Stimulated activated CD8-positive, alpha-beta memory T cell treated with anti-CD3 and anti-CD28 coated beads, Interleukin-2, amount 100 ng/mL, for 1 hour (primary cell): ENCODE measurements at places on chromosomes 4 and X.

DNA sequence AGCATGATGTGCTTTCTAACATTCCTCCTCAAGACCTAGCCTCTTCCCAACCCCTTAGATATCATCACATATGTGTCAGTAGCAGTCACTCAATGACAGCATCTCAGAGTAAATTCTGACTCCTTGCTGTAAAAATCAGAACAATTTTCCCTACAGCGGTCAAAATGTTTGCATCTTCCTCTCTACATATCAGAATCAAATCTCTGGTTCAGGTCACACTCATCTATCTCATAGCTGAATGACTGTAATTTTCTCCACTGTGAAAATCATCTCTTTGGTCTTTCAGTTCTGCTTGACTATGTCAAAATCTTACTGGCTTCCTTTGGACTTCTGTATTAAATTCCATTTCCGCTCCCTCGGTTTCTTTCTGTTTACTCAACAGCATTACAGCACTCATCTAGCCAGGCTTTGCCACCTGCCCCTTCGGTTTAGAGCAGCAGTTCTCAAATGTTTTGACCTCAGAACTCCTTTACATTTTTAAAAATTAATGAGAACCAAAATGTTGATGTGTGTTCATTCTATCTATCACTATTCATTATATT lies 57.3 kb downstream of the AGA start:
- no peak for DNase-seq

- no peak for DNase-seq
Measured at GRCh38 chrX:132017431-132018185, 5.5 kb upstream of the STK26 start.

- DNase-seq: no peak
Measured at GRCh38 chrX:10794203-10794630, 173.8 kb upstream of the MID1 start.

DNA sequence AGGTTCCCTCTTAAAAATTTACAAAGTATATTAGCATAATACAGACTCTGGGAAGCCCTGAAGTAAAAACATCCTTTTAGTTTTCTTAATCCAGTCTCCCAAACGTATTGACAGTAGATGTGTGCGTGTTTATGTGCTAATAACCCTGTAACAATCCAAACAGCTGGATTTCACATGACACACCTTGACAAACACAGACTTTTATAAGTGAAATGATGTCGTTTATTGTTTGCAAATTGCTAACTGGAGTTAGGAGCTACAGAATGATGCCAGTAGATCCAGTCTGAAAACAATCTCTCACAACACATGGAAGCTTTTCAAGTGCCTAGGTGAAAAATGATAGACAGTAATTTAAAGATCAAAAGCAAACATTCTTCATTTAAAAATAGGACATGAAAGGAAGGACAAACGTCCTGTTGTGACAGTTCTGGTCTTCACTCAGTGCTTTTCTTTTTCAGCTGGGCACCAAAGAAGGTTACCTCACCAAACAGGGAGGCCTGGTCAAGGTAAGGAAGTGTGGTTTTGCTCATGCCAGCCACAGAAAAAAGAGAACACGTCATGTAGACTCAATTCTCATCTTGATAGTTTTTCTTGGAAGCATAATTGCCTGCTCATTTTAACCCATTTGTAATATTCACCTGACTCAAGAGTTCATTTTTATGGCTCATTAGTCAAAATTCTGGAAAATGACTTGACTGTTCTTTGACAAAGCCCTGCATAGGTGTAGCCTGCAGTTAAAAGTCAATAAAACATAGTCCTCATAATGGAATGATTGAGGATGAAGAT lies 32.9 kb downstream of the LAMTOR3 start:
- DNase-seq: no peak

DNA sequence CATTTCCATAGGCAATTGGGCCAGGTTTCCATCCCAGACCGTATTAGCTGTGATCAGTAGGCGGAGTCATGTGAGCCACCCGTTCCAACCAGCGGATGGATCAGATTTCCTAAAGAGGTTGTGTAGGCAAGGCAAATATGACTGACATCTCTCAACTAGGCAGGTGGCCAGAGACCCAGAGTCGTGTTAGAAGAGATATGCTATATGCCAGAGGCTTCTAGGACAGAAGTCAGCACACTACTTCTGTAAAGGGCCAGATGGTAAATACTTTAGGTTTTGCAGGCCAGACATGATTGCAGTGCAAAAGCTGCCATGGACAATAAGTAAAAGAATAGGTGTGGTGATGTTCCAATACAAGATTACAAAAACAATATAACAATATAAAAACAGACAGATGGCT lies 788.4 kb downstream of the RPA4 start:
- no peak for DNase-seq

DNA sequence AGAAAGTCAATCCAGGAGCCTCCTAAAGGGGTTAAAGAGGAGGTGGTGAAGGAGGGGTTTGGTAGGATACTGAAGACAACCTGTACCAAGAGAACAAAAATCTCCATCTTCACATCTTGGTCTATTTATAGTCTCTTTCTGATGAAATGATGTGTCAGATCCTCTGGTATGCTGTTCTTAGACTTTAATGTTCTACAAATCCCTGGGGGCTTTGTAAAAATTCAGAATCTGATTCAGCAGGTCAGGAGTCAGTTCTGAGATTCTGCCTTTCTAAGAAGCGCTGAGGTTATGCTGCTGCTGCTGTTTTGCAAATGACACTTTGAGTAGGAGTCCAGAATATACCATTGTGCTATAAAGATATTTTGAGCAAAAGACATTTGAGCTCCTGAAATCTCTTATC lies 172.9 kb upstream of the GLRA2 start:
- no peak for DNase-seq

GRCh38 chr4:3879681-3880614 lies 113.8 kb downstream of the ADRA2C start:
- no peak for DNase-seq

GRCh38 chr4:37463033-37463856 lies 218.7 kb downstream of the NWD2 start:
- no peak for DNase-seq

- DNase-seq: no peak
Measured at GRCh38 chr4:168880811-168881595, 129.1 kb downstream of the CBR4 start.

- DNase-seq: no peak
Measured at GRCh38 chr4:81504112-81505003, 32.7 kb upstream of the RASGEF1B start.

GRCh38 chr4:139368998-139369397 lies 66.7 kb upstream of the NDUFC1 start:
- DNase-seq: no peak

DNA sequence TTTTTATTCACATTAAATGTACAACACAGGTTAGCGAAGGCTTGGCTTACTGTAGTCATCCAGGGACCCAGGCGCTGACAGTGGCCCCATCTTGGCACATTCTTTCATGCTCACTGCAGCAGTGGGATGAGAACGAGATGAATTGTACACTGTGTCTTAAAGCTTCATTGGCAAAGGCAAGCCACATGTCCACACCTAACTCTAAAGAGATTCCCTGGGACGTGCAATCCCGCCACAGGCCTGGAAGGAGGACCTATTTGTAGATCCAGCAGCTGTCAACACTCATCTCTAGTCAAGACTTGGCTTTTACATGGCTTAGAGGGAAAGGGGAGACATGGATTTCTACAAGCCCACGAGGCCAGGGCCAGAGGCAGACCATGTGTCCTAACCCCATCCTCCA lies 16.1 kb upstream of the CXCR3 start:
- DNase-seq: no peak

DNA sequence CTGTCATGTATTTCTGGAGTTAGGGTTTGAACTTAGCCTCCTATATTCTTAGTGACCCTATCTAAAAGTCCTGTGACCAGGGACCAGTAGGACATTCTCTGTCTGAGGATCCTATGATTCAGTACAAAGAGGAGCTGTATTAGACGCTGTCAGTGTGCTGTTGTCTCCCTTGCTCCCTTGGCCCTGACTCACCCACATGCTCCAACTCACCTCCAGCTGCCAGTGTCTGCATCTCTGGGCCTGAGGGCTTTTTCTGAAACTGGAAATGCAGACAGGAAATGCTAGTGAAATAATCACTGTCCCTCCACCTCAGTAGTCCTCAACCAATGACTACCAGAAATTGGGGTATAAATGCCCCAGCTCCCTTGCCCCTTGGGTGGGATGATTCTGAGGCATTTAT lies 535.3 kb upstream of the RPS6KA3 start:
- no peak for DNase-seq

GRCh38 chr4:5051278-5052203 lies at the start of gene STK32B:
STK32B (plus strand) TSS chr4:5051480.
- DNase-seq: no peak

- DNase-seq: no peak
Measured at GRCh38 chrX:716136-716535, 85.5 kb downstream of the SHOX start.

DNA sequence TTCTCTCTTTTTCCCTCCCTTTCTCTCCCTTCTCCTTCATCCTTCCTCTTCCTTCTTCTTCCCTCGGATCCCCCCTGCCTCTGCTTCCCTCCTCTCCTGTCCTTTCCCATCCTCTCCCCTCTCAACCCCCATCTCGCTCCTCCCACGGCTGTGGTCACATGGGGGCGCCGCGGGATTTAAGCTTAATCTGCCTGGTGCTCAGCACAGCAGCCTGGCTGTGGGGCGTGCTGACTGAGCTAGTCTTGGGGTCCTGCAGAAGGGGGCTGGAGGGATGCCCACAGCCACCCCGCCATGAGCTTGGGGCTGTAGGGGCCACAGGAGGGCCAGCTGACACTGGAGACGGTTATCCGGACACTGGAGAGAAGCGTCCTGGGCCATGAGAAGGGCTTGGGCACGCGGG lies 10.7 kb downstream of the SMIM10L2A start:
- no peak for DNase-seq
